ENCODE measurements at places on chromosomes 1 and 21.

GRCh38 chr1:243754348-243754747, 95.7 kb downstream of the AKT3 start:
- DNase-seq, result no peak

DNA sequence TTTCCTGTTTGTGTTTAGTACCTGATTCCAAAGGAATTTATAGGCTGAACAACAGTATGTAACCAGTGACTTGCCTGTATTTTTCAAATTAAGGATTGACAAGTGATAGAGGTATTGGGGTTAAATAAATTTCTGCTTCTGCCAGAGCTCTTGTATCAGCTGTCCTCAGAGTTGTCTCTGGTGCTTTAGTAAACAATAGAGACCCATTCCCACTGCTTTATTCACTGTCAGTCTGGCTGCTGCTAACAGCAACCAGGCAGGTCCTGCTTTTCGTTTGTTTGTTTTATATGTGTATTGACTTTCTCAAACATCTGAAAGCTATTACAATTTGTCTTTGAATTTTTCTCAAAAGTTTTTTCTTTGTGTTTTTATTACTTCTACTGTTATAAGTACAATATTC, 76.1 kb downstream of the OLFM3 start:
- DNase-seq, result no peak

DNA sequence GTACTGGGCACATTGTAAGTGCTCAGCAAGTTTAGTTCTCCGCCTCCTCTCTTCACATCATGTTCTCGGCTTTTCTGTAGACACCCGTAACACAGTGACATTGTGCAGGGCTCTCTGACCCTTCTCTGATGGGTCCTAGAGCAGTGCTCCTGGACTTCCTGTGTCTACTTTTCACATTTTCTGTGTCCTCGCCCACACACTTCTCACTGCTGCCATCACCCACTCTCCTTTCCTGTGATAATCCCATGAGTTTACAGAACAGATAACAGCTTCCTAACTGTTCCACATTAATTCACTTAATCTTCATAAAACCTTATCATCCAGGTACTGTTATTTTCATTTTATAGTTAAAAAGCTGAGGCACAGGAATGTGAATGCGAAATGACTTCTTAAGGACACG, 13.2 kb upstream of the DMRTA2 start:
- no peak for DNase-seq

DNA sequence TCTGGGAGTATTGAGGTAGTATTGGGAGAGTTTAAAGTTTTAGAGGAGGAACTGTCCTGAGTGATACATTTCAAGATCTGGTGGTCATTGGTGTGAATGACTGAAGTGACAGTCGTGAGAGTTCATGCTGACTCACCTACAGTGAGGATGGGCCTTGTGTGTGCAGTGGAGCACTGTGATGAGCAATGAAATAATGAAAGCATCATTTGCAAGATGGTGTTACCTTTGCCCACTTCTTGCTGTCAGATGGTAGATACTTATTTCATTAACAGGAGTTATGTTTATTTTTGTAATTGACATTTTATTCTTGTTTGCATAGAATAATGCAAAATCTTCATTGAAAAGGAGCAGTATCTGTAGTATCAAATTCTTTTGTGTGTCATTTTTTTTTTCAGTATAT, 29.0 kb downstream of the POU2F1 start:
- no peak for DNase-seq

GRCh38 chr1:172351754-172352161, 68.7 kb upstream of the C1orf105 start:
- DNase-seq, result no peak

DNA sequence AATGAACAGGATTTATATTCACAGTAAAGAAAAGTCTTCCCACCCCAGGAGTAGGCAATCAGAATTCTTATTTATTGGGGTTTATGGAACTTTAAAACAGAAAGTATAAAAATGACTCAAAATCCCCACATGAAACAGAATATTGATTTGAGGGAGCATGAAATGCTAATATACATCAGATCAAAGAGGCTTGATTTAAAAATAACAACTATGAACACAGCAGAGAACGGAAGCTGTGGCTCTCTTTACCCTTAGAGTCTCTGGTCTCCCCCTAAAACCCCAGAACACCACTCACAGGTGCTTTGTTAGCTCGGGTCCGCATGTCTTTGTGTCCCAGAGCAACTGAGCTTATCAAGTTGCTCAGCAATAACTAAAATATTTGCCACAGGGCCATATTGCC, 31.2 kb upstream of the FASLG start:
- no peak for DNase-seq

DNA sequence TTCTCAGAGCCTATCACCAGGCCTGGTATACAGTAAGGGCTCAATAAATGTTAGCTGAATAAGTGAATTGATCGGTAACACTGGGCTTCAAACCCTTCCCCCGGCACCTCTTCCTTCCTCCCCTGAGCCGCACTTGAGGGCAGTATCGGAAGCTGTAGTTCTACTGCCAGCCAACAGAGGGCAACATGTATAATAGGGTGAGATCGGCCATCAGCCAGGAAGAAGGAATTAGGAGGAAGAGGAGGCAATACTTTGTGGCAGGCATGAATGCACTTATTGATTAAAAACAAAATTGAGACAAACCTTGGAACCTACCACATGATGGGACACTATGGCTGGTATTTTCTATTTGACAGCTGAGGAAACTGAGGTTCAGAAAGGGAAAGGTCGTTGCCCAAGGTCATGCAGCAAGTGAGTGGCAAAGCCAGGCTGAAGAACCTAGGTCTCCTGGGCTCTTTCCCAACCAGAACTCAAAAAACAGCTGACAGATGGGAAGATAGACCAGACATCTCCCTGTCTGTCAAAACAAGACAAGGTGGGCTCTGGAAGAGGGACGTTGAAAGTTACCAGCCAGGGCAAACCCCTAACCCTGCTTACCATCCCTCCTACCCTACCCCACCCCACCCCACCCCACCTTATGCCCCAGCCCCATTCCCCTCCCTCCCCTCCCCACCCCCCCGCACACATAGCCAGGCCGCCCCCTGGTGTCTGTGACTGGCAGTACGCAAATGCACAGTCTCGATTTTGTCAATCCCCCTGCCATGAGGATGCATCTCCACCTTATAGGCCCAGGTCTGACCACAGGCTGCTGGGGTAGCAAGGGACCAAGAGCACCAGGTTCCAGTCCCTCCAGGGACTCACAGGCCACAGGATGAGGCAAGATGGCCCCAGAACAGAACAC, 107.3 kb upstream of the RUNX3 start:
- no peak for DNase-seq

DNA sequence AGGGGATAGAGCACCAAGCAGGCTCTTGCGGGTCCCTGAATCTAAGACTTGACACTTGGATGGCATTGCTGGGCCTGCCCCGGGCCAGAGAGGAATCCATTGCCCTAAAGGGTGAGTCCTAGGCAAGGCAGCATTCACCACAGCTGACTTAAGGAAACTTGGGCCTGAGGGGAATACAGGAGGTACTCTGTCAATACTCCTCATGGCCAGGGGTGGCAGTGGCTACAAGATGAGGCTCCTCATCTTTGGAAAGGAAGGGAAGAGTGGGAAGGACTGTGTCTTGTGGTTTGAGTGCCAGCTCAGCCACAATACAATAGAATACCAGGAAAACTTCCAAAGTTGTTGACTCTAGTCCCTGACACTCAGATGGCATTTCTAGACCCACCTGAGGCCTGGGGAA, 5.1 kb downstream of the KRTAP22-1 start:
- no peak for DNase-seq

GRCh38 chr1:67941746-67942145, 108.5 kb upstream of the GNG12 start:
- no peak for DNase-seq

DNA sequence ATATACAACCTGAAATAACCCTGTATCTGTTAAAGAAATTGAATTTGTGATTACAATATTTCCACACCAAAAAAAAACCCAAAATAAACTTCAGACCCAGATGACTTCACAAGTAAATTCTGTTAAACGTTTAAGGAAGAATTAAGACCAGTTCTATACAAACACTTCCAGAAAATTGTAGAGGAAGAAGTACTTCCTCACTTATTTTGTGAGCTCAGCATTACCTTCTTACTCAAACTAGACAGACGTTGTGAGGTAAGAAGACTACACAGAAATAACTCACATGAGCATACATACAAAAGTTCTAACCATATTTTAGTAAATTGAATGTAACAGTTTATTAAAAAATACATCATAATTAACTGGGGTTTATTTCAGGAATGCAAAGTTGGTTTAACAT, 18.8 kb downstream of the RALGPS2 start:
- DNase-seq, result no peak

DNA sequence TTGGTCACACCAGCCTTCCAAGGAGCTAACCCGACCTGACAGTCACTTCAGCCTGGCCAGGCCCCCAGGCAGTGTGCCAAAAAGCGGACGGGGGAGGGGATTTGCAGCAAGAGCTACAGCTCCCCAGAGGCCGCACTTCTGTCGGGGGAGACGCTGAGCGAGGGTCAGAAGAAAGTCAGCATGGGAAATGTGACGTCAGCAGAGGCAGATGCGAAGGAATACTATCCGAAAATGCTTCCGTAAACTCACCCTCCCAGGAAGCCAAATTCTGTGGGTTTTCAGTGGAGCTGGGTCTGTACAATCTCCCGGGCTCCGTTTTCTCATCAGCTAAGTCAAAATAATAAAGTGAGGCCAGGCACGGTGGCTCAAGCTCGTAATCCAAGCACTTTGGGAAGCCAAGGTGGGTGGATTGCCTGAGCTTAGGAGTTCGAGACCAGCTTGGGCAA, 28.5 kb upstream of the ECE1 start:
- DNase-seq, result no peak

DNA sequence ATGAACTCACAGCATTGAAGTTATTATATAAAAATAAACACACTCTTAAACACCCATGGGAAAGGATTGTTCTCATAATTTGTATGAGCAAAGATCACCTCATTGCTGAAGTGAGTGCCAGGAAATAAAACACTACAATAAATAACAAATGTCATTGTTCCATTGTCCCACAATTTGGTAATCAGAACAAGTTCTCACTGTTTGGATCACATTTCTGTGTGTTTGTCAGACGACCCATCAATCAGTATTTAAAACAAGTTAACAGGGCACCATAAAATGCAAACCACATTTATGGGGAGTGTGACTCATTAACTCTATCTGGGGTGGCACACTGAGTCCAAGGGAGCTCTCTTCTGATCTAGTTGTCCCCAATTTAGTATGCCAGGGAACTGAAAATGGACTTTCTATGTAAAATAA, 124.5 kb downstream of the PTPRC start:
- no peak for DNase-seq

DNA sequence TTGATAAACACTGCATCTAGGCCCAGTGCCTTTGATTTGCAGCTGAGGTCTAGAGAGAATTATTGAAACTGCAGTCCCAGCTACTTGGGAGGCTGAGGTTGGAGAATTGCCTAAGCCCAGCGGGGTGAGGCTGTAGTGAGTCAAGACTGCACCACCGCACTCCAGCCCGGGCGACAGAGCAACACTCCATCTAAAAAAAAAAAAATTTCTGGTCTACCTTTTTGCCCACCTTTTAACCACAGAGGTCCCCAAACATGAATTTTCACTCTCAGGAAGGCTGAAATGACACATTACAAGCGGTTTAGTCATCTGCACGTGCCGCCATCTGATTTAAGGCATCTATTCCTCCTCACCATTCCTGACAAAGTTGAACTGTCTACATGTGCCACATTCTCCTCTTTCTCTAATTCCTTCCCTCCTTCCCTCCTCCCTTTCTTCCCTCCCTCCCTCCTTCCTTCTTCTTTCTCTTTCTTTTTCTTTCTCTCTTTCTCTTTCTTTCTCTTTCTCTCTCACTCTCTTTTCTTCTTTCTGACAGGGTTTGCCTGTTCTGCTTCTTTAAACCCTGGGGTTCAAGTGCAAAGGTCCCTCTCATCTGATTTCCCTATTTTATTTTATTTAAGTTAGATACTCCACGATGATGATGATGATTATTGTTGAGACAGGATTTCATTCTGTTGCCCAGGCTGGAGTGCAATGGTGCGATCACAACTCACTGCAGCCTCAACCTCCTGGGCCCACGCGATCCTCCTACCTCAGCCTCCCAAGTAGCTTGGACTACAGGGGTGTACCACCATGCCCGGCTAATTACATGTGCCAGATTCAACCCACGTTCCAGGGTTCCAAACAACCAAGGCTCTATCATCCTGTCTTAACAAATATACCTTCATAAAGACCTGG, 3.0 kb upstream of the SOD1 start:
- no peak for DNase-seq

- no peak for DNase-seq
Observed at GRCh38 chr1:28606771-28607170, 14.7 kb downstream of the RAB42 start.

- no peak for DNase-seq
Observed at GRCh38 chr1:213979751-213980586, 7.8 kb upstream of the PROX1 start.

- peak; percentile 22 for DNase-seq
Observed at GRCh38 chr1:153510984-153511410, 24.8 kb downstream of the S100A6 start.

DNA sequence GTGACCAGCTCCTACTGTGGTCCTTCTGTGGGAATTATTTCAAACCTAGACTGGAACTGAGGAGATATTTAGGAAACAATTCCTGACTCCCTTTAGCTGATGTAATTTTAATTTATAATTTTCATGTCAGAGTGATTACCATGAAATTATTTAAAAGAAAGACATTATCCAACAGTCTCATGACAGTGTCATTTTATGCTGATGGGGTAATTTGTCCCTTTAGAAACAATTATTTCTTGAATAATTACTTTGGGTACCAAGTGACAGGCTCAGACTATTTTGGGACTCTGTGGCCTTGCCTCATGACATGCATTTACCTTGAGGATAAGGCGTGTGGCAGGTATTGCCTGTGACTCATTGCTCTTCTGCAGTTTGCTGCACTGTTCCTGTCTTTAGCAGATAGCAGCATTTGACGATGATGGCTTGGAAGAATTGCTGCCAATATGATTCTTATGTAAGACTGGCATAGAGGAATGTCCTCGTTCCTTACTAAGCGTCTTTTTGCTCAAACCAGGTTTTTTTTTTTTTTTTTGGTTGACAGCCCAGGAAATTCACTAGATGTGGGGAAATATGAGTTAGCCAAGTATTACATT, 206.0 kb upstream of the HMCN1 start:
- DNase-seq, result no peak

DNA sequence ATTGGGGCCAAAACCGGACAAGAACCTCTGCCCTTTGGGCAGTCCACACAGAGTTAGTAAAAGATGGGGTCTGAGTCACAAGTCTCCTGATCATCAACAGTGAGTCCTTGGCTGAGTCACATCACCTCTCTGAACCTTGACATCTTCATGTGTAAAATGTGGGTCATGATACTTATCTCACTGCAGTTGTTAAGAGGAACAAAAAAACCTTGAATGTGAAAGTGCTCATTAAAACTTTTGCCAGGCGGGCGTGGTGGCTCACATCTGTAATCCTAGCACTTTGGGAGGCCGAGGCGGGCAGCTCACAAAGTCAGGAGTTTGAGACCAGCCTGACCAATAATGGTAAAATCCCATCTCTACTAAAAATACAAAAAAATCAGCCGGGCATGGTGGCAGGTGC, 15.7 kb downstream of the S100A16 start:
- no peak for DNase-seq

Measured in NCI-H1417 treated with DMSO at 0.1 percent for 48 hours (cell line).